IPS-NIHi11 (cell line): ENCODE measurements at places on chromosomes 2 and 18.
A peak's percentile ranks its signal among the peaks of the same experiment; 100 is the strongest.

DNA sequence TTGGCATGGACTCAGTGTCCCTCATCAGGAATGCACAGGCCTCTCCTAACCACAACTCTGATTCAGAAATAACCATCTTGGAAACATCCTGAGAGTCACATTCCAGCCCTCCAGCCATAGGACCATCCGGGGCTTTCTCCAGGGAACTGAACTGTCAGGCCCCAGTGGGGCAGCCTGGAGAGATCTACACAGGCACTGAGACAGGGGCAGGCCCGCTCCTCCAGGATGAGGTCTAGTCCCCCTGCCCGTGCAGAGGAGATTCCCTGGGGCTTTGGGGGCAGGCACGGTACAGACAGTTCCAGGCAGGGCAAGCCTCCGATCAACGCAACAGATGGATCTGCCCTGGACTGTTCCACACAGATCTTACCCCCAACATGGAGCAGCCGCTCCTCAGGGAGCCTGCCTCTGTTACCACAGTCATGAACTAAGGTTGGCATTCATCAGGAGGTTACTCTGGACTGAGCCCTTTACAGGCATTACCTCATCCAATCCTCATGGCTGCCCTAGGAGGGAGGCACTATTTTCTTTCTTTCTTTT is 12.0 kb downstream of the KCNK3 start:
- DNase-seq = no peak

DNA sequence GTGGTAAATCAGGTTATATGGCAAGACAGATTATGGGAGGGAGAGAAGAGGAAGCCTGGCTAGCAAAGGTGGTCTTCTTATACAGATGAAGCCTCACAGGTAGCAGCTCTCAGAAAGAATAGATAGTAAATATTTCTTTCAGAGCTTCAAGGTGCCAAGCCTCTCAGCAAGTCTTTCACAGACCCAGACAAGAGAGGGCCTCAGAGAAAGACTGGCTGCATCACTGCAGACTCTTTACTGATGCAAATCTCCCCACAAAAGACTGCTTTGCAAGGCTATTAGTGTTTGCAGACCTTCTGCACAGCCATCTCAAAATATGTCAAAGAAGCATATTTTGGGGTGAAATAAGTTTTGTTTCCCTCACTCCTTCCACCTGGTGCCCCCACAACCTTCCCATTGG is 372.4 kb upstream of the RND3 start:
- no peak for DNase-seq

DNA sequence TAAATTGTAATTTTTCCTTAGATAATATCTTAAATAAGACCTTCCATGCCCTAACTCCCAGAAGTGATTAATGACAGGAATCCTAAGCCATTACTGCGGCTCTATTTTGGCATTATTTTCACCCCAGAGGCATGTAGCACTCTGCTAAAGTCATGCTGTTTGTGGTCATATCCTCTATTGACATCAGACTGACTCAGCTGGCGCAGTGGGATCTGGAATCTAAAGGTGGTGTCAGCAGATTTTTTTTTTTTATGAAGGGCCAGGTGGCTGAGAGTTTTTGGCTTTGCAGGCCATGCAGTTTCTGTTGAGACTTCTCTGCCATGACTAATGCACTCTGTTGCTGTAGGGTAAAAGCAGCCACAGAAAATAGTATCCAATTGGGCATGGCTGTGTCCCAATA is 64.1 kb upstream of the ACVR1C start:
- no peak for DNase-seq

DNA sequence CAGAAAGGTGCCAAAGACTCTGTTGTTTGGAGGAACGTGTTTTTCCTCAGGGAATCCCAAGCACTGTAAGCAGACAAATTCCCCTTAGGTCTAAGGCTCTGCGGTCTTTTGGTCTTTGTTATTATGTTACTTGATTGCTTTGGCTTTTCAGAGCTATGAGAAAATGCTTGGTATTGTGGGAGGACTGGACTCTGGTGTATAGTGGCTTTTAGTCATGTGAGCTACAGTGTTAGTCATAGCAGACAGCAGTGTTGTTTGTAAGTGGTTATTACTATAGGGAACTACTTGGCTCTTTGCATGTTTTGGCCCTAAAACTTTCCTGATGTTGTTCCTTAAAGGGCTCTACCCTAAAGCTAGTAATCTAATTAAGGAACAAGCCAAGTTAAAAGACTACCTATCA is 956.2 kb upstream of the LRATD1 start:
- DNase-seq = peak; percentile 3

GRCh38 chr2:237962432-237963084 is 4.3 kb upstream of the UBE2F start:
- DNase-seq = no peak

DNA sequence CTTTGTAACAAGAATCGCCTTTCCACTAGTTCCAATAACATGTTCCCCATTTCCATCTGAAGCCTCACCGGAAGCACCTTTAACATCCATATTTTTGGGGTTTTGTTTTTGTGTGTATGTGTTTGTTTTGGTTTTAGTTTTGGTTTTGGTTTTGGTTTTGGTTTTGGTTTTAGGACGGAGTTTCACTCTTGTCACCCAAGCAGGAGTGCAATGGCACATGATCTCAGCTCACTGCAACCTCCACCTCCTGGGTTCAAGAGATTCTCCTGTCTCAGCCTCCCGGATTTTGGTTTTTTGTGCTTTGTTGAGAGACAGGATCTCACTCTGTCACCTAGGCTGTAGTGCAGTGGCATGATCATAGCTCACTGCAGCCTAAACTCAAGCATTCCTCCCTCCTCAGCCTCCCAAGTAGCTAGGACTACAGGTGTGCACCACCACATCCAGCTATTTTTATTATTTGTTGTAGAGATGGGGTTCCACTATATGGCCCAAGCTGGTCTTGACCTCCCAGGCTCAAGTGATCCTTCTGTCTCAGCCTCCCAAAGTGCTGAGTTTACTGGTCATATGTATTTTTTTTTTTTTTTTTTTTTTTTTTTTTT is 36.3 kb downstream of the TGOLN2 start:
- no peak for DNase-seq
